Stimulated activated CD8-positive, alpha-beta memory T cell treated with anti-CD3 and anti-CD28 coated beads, Interleukin-12 subunit alpha, Interleukin-12 subunit beta, amount 100 ng/mL, for 4 hours (primary cell): ENCODE measurements at places on chromosomes 4 and X.

- DNase-seq = no peak
Observed at GRCh38 chr4:172698256-172698655, 470.4 kb upstream of the GALNT7 start.

- no peak for DNase-seq
Observed at GRCh38 chr4:88799900-88800299, 102.3 kb upstream of the NAP1L5 start.

GRCh38 chr4:173056710-173057109, 111.9 kb upstream of the GALNT7 start:
- no peak for DNase-seq

- no peak for DNase-seq
Observed at GRCh38 chrX:23720117-23720677, 22.9 kb downstream of the ACOT9 start.

DNA sequence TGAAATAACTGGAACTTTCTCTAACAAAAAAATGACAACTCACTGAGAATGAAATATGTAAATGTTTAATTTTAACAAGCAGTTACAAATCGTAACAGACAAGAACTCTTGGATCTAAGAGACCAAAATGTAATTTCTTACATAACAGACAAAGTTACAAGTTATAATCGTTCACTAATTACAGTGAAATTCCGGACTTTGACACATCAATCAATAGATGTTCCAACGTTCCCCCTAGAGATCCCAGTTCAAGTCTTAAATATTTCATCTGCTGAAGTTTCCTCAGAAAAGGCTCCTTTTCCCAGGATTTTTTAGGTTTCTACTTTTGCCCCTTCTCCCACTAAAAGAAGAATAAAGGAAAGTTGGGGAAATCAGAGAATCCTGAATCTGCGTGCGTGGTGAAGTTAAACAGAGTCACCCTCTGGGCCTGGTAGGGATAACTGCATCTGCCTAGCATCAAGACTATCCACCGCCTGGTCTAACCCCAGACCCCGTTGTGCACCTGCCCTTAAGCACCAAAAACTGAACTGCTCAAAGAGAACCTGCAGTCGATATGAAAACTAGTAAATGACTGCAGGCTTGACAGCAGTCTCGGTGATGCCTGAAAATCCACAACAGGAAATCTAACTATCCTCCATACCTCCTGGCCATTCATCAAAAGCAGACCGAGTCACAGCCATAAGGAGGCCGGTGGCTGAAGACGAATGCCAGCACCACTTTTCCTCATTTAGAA, 2.3 kb downstream of the IRF2 start:
- no peak for DNase-seq

DNA sequence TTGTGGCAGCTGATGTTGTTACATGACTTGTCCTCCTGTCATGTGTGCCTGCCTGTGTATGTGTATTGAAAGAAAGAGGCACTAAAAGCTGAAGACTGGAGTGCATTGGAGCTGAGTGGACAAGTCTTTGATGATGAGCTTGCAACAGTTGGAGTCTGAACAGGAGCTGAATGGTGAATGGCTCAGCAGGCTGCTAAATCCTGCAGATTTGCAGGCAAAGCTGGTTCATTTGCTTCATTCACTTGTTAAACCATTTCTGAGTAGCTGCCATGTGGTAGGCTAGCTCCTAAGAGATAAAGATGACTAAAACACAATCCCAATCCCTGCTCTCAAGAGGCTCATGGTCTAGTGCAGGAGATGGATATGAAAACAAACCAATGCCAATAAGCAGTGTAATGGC, 217.3 kb downstream of the CHRDL1 start:
- no peak for DNase-seq

DNA sequence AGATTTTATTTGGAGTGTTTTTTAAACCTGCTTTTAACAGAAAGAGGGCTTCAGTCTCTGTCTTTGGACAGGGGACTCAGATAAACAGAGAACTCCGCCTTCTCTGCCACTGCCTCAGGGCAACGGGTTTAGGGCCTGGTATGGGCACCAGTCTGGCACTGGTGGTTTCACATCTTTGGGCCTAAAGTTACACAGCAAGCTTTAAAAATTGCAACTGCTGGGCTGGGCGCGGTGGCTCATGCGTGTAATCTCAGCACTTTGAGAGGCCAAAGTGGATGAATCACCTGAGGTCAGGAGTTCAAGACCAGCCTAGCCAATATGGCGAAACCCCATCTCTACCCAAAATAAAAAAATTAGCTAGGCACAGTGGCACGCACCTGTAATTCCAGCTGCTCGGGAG, 10.3 kb upstream of the NAT8L start:
- DNase-seq = no peak

DNA sequence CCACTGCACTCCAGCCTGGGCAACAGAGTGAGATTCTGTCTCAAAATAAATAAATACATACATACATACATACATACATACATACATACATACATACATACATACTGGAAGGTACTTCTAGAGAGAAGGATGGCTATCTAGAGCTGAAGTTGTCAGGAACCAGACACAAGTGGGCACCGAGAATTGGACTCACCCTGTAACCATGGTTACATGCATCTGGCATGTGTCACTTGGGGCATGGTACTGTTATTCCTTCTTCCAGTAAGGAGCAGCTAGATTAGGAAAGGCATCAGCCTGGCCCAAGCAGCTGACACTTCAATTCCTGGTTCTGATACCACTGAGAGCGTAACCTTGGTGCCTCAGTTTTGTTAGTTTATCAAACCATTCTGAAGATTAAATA, 127.1 kb downstream of the SH3KBP1 start:
- no peak for DNase-seq

DNA sequence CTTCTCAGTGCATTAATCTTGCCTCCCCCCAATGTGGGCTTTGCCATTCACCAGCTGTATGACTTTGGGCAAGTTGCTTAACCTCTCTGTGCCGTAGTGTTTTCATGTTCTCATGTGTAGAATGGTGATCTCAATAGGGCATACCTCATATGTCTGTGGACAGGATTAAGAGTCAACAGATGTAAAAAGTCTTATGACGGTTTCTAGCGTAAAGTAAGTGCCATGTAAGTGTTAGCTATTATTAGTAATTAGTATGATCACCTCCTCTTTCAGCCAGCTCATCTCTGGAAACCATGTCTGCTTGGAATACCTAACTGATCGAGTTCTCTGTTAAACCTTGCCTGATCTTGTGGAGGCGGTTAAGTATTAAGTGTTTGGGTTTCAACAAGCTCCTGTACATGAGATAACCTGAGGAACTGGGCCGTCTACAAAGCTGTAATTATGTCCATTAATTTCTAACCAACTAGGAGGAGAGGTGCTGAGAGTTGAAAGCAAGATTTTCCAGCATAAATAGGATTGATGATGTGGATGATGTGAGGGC, 66.3 kb downstream of the TSC22D3 start:
- DNase-seq = no peak

DNA sequence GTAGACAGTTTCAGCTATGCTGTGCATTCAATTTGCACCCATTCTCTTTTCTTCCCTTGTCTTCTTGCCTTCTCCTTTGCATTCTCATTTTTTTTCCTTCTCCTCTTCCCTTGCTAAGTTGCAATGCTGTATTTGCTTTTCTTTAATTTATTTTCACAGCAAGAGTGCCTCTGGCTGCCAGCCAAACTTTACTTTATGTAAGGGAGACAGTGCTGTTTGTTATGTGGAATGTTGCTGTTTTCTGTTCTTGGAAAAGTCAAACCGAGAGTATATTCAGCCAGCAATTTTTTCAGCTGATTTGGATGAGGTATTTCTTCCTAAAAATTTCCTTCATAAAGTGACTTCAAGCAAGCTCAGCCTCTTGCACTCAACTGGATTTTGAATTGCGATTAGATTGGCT, 1293.4 kb downstream of the ARAP2 start:
- no peak for DNase-seq

DNA sequence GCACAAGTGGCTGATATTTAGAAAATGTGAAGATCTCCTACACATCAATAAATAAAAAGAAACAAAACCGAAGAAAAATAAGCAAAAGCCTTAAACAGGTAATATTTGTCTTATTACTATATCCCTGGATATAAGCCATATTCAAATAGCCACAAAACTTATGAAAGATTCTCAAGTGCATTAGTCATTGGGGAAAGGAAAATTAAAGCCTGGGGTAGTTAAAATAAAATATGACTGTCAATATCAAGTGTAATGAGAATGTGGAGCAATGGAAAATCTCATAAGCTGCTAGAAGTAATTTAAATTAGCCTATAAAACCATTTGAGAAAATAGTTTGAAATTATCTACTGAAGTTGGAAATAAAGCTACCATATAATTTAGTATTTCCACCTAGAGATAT, 399.9 kb downstream of the GASK1B start:
- DNase-seq = no peak

GRCh38 chr4:2537011-2537830, 774 bp downstream of the FAM193A start:
- DNase-seq = peak; percentile 53

- no peak for DNase-seq
Observed at GRCh38 chrX:131270080-131270479, 19.0 kb downstream of the IGSF1 start.

GRCh38 chr4:128686810-128687209, 122.7 kb upstream of the JADE1 start:
- no peak for DNase-seq

GRCh38 chr4:26061248-26061986, 147.4 kb downstream of the SMIM20 start:
- no peak for DNase-seq

GRCh38 chr4:40256329-40256728, 59.5 kb downstream of the RHOH start:
- DNase-seq = no peak

GRCh38 chr4:169952236-169953002, 73.8 kb downstream of the MFAP3L start:
- no peak for DNase-seq

DNA sequence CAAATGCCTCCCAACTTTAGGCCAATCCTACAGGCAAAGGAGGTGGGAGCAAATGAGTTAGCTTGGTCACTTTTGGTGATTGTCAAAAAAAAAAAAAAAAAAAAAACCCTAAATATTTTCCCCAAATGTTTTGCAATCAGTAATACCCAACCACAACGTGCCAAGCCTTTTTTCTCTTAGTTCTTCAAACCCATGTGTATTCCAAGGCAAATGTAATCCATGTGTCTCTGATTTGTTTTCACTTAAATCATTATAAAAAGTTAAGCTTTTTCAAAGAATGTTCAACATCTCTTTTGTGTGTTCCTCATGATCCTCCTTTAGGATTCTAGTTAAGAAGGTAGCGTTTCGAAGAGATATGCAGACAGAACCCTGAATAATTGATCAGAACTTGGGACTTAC, 328.4 kb downstream of the PAPSS1 start:
- no peak for DNase-seq
